CD8-positive, alpha-beta T cell (primary cell): ENCODE measurements at places on chromosomes 16 and 17.

GRCh38 chr17:43560461-43561427 lies 14.6 kb upstream of the ETV4 start:
- DNase-seq = no peak

GRCh38 chr16:46629331-46630219 lies 8.4 kb upstream of the SHCBP1 start:
- DNase-seq = no peak

GRCh38 chr17:50212121-50212843 lies 10.9 kb upstream of the COL1A1 start:
- no peak for DNase-seq

GRCh38 chr17:70034158-70034557 lies 40.9 kb upstream of the KCNJ16 start:
- no peak for DNase-seq

GRCh38 chr17:38604479-38605403 lies 1.0 kb downstream of the SRCIN1 start:
- peak; percentile 48 for DNase-seq

- DNase-seq = no peak
These were observed 112.7 kb downstream of the NPIPB5 start for GRCh38 chr16:22623351-22623781.
